ENCODE measurements at places on chromosomes 5 and 9.

DNA sequence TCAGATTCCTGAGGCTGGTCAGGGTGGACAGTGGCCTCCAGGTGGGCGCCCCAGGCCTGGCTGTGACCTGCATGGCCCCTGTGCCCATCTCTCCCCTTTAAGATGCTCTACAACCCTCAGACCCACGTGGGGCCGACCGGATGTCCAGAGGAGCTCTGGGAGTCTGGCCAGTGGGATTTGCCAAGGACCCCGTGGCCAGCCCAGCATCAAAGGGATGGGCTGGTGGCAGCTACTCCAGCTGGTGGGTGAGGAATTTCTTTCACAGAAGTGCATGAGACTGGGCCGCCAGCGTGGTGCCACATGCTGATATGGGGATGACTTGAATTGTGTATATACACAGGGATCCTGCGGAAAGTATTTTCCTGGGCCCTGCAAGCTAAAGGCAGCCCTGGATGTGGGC is 94.7 kb upstream of the SARDH start:
- DNase-seq: no peak

DNA sequence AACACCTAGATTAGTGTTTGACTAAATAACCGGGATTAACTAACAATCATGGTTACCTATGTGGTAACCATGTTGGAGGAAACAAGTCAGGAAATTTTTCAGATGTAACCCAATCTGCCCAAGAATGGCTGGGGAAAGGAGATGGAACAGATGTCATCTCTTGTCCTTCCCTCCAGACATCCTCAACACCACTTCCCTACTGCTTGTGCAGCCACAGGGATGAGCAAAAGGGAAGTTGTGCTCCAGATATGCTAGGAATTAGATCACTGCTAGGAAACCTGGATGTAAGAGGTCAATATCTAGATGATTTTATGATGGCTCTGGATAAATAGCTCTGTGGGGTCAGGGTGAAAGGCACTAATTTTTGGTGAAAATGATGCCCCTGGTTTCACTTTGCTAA is 61.3 kb upstream of the ELL2 start:
- DNase-seq: no peak

DNA sequence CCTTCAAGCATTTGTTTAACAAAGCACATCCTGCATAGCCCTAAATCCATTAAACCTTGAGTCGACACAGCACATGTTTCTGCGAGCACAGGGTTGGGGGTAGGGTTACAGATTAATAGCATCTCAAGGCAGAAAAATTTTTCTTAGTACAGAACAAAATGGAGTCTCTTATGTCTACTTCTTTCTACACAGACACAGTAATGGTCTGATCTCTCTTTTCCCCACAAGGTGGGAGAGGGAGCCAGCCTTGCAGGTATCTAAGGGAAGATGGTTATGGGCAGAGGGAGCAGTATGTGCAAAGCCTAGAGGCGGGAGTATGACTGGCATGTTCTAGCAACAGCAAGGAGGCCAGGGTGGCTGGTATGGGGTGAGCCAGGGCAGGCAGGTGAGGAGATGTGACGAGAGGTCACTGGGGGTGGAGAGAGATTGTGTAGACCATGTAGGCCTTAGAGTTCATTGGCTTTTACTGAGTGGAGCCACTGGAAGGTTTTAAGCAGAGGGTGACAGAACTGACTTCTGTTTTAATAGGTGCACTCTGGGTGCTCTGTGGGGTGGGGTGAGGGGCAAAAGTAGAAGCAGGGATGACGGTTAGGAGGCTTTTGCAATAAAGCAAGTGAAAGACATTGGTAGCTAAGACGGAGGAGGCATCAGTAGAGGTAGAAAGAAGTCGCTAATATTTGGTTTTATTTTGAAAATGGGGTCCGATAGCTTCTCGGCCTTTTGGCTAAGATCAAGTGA is 5.1 kb upstream of the RPS14 start:
- DNase-seq: no peak

DNA sequence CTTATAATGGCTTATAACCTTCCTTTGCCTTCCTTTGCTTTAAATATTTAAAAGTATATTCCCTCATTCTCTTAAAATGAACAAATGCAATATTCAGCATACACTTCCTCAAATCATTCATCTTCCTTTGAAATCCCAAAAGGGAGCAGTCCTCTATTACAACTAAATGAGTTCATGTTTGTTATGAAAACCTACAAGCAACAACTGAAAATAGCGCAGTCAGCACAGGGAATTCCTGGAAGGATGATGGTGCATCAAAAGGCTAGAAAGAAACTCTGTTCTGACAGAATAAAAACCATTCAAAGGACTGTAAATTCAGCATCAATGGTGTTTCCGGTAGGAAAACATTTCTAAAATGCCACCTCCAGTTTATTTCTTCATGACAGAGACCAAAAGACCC is 3.3 kb downstream of the NR6A1 start:
- no peak for DNase-seq

- DNase-seq: no peak
Observed at GRCh38 chr9:131554843-131555351, 9.6 kb downstream of the PRRT1B start.

GRCh38 chr5:33033516-33033915 is 322.4 kb downstream of the NPR3 start:
- DNase-seq: no peak
